A375 (cell line): ENCODE measurements at places on chromosomes 2 and 18. TPM values are rescaled to one million over a fixed set of nuclear protein-coding genes. Genes with fewer than 3 reads are reported as not detected.

Gene MPP4
- total RNA-seq: 9.0 and 15.0 TPM in 2 replicates

Gene SLC14A1
- 22.7 and 27.3 TPM in 2 replicates for total RNA-seq

Gene PFN4
- total RNA-seq: 1.4 and 3.4 TPM in 2 replicates

Gene GPBAR1
- total RNA-seq: 0.21 TPM in 1 of 2 replicates, not detected in the other

Gene OSBPL6
- total RNA-seq: 5.7 and 7.0 TPM in 2 replicates

Gene RAX
- total RNA-seq: not detected in 2 replicates

Gene IL1F10
- not detected in 2 replicates for total RNA-seq

Gene CFAP53
- total RNA-seq: 0.16 and 0.87 TPM in 2 replicates

Gene DES
- total RNA-seq: not detected in 2 replicates

Gene FHL2
- 49.4 and 56.7 TPM in 2 replicates for total RNA-seq

Gene CEP192
- total RNA-seq: 15.6 and 15.7 TPM in 2 replicates

Gene RAB10
- total RNA-seq: 131 and 155 TPM in 2 replicates

Gene DCDC2C
- total RNA-seq: not detected in 2 replicates

Gene UGT1A9
- total RNA-seq: not detected in 2 replicates

Gene C1QL2
- total RNA-seq: not detected in 2 replicates

Gene UGT1A5
- total RNA-seq: not detected in 2 replicates

Gene TEX44
- not detected in 2 replicates for total RNA-seq

Gene COPS7B
- total RNA-seq: 23.2 and 27.6 TPM in 2 replicates

Gene LBX2
- 16.3 and 18.1 TPM in 2 replicates for total RNA-seq

Gene RALB
- total RNA-seq: 19.4 and 22.4 TPM in 2 replicates

Gene GPR75
- total RNA-seq: 2.4 and 3.0 TPM in 2 replicates

Gene MC4R
- 0.23 TPM in 1 of 2 replicates, not detected in the other for total RNA-seq

Gene ST8SIA3
- total RNA-seq: not detected in 2 replicates

Gene C1GALT1C1L
- total RNA-seq: 1.1 and 3.3 TPM in 2 replicates

Gene ADRA2B
- not detected in 2 replicates for total RNA-seq

Gene MROH2A
- total RNA-seq: not detected in 2 replicates

Gene ZNF519
- 3.2 and 3.5 TPM in 2 replicates for total RNA-seq

Gene RAB31
- total RNA-seq: 5.0 and 6.8 TPM in 2 replicates

Gene MEP1B
- not detected in 2 replicates for total RNA-seq

Gene LINC00305
- total RNA-seq: not detected in 2 replicates

Gene EIF2AK3
- 8.5 and 10.3 TPM in 2 replicates for total RNA-seq
